ENCODE measurements at places on chromosomes 12 and 14.
A peak's percentile ranks its signal among the peaks of the same experiment; 100 is the strongest.

GRCh38 chr14:94379291-94380224 is 8.8 kb downstream of the SERPINA1 start:
- DNase-seq = no peak

DNA sequence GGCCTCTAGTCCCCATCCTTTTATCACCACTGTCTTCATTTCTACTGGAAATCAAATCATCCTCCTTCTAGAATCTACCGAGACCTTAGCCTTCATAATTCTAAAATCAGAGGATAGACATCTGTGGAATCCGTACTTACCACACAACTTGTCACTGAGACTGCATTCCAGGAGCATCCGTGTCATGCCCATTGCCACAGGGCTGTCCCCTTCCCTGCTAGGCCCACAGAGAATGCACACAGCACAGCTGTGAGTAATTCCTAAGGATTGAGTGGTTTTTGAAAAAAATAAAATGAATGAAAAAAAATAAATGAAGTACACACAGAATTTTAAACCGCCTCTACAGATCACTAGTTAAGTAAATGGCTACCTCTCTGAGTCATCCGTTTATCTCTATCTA is 21.0 kb upstream of the MAGOHB start:
- DNase-seq = peak; percentile 92

GRCh38 chr12:5716976-5717375 is 228.1 kb downstream of the ANO2 start:
- DNase-seq = no peak

GRCh38 chr14:74978416-74978947 is 23.1 kb upstream of the PGF start:
- no peak for DNase-seq
